ELR (cell line): ENCODE measurements at places on chromosomes 16 and 17.

GRCh38 chr16:46911038-46911437 is 26.9 kb downstream of the GPT2 start:
- no peak for DNase-seq

DNA sequence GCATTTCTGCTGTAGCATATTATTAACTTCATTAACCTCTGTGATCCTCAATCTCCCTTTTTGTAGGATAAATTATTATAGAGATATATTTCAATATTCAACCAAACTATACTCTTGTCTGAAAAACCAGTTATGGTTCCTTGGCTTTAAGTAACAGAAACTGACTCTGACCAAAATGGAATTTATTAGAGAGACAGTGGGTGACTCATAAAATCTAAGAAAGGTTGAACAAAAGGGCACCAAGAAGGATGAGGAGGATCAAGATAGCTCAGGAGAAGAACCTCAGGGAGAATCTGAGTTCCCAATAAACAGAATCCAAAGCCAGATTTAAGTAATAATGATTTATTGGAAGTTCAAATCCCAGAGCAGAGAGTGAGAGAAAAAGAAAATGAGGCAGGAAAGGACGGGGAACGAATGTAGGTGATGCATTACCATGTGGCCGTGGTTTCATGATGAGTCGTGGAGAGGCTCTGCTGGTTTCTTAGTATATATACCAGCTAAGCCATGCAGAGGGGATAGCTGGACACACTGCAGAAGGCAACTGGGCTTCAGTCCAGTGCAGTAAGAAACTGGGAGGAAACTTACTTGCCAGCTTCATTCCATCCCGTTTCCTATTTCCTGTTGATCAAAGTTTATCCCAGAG is 151.5 kb upstream of the GOT2 start:
- no peak for DNase-seq

DNA sequence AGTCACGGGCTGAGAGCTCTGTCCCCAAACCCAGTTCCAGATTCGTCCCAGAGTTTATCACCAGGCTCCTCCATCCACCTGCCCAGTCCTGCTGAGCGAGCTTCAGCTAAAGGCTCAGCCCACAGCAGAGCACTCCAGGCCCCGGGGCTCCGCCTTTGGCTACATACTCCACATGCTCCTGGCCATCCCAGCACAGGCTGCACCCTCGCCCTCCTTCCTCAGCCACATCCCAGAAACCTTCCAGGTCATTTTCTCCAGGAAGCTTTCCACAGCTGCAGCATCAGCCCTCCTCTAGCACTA is 4.7 kb upstream of the CD2BP2 start:
- DNase-seq, result no peak

- no peak for DNase-seq
These were observed 66.8 kb downstream of the MARCHF10 start for GRCh38 chr17:62741290-62741689.

- DNase-seq, result no peak
These were observed 191.4 kb downstream of the ZNF423 start for GRCh38 chr16:49664221-49665215.

GRCh38 chr17:22374741-22375140 is 682.4 kb downstream of the KCNJ18 start:
- DNase-seq, result no peak

- no peak for DNase-seq
These were observed 126.4 kb downstream of the SALL1 start for GRCh38 chr16:51024703-51025102.

GRCh38 chr16:90012991-90013745 is 6.1 kb downstream of the DBNDD1 start:
- no peak for DNase-seq

DNA sequence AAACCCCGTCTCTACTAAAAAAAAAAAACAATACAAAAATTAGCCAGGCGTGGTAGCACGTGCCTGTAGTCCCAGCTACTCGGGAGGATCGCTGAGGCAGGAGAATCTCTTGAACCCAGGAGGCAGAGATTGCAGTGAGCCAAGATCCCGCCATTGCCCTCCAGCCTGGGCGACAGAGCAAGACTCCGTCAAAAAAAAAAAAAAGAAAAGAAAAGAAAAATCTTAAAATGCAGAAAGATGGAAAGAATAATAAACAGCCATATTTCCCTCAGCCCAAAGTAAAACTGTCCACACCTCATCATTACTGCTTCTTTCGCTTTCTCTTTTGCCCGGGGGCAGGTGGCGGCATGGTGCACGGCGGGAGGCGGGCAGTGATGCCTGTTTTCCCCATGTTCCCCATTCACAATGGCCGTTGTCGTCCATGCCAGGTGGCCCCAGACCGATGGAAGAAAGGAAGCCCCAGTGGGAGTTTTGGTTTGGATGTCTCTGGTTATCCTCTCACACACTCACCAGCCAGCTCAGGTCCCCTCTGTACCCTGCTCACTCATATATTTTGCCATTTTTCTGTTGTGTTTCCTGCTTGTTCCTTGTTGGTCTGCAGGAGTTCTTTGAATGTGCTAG is 37.0 kb upstream of the PEMT start:
- peak; percentile 12 for DNase-seq

DNA sequence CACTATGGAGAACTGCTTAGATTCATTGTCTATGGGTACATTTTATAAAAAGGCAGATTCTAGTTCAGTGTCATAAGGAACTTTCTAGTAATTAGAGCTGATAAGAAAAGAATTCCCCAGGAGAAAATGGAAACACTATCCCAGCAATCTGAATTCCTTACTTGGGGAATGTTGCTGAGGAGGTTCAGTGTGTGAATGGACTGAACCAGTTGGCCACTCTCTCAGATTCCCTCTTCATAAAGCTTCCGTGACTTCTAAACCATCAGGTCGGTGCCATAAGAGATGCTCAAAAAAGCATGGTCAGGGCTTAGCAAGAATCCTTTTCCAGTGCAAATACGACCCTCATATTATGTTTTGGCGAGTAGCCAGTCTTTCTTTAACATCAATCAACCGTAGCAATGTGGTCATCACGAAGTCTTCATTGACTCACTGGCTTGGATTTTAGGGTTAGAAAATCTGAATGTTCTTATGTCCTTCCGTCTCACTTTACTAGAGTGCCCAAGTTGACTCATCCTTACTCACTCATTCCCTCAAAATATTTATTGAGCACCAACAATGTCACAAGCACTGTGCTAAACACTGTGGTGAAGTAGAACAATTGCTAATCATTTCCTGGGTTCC is 102.7 kb upstream of the HLF start:
- DNase-seq, result peak; percentile 99

DNA sequence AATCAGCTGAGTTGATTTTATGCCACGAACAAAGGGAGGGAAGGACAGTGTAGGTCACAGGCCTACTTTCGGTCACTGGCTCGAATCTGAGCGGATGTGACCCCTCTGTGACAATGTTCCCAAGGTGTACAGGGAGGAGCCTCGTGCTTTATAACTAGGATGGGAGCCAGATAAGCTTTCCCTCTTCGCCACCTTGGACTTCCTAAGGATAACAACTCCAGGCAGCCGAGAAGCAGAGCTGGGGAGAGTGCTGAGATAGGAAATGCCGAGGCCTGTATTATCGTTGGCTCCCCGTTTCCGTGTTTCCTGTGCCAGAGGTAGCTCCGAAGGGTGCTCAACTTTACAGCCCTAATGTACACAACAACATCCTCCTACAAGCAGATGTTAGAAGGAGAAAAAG is 217.8 kb upstream of the IRX3 start:
- no peak for DNase-seq

- DNase-seq, result no peak
These were observed 31.6 kb downstream of the NTN1 start for GRCh38 chr17:9052921-9053320.

GRCh38 chr17:77449908-77450741 is 309.4 kb downstream of the SEC14L1 start:
- DNase-seq, result peak; percentile 80

- peak; percentile 73 for DNase-seq
These were observed 3.6 kb downstream of the CBX8 start for GRCh38 chr17:79792984-79793923.

DNA sequence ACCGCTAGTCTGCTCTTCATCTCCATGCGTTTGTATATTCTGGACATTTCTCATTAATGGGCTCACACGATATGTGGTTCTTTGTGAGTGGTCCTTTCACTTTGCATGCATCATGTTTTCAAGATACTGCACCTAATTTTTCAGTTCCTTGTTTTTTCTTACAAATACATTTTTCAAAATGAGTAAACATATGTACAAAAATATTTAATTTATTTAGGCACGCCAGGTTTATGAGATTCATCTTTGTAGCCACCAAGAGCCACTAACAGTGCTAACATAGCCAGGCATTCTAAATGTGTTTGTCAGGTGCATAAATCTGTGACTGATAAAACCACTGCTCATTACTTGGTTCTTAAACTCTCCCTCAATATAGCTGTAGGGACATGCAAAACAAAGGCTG is 375.3 kb downstream of the WWOX start:
- DNase-seq, result no peak

DNA sequence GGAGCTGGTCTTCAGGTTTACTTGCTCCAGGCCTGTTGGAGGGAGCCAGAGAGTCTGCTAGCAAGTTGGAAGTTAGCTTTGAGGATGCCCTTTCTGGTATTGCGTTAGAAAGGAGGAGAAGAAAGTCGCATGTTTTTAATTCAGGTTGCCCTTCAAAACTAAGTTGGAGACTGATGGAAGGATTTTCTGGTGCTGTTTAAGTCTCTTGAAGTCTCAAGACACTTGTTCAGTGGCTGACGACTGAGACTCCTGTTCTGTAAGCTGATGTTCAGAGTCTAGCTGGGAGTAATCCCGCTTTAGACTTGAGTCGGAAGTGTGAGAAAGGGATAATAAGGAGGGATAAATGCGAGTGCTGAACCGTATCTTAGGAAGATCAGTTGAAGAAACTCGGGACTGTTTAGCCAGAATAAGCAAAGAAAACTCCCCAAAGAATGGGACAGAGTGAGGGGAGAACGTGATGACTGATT is 740 bp downstream of the AATF start:
- DNase-seq, result no peak

DNA sequence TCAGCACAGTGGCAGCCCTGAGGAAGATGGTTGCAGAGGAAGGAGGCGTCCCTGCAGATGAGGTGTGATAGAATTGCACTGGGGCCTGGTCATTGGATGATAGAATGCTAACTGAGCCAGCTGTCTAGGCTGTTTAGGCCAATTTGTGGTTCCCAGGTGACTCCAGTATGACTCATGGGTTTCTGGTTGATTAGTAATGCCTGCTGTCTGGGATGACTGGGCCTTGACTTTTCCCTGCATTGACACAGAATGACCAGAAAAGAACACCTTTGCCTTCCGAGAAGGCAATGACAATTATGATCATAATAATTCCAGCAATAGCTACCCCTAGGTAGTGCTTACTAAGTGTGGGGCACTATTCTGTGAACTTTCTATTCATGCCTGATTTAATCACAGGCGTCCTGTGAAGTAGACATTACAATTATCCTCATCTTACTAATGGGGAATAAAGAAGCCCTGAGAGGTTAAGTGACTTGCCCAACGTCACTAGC is 31.5 kb downstream of the USP43 start:
- DNase-seq, result peak; percentile 83

DNA sequence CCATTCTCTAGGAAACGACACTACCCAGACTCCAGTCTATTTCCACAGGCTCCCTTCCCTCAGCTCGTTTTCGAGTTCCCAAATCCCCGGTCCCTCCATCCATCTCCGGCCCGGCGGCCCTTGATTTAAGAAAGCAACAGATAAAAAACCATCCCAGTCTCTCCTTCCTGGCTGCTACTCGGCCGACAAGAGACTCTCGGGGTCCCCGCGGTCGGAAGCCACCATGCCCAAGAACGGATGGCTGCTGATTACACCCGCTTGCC is 182 bp downstream of the RPL26 start:
- no peak for DNase-seq

GRCh38 chr17:51814521-51814920 is 344.0 kb downstream of the CA10 start:
- DNase-seq, result no peak

GRCh38 chr17:3923466-3924190 is 7.4 kb upstream of the P2RX1 start:
- no peak for DNase-seq

- DNase-seq, result no peak
These were observed 18.7 kb downstream of the TMEM235 start for GRCh38 chr17:78249818-78250806.

GRCh38 chr16:87303431-87303930 is 13.7 kb downstream of the C16orf95 start:
- peak; percentile 34 for DNase-seq

DNA sequence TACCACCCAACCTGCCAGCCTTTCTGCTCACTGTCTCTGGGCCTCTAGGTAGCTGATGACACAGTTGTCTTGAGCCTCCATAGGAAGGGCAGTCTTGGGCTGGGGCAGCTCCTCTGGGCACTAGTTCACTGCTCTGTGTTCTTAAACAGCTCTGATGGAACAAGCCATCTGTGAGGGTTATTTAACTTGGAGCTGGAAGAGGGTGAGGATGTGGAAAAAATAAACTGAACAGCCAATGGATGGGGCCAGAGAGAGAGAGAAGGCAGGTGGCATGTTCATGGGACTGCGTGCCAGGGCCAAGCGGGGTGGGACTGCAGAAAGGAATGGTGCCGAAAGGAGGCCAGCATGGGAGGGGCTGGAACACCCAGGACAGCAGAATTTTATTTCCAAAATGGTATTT is 52.6 kb downstream of the HIC1 start:
- no peak for DNase-seq

- peak; percentile 27 for DNase-seq
These were observed 997 bp upstream of the CDH11 start for GRCh38 chr16:65122724-65123395.

- DNase-seq, result no peak
These were observed 59.1 kb downstream of the SSH2 start for GRCh38 chr17:29870836-29871465.

DNA sequence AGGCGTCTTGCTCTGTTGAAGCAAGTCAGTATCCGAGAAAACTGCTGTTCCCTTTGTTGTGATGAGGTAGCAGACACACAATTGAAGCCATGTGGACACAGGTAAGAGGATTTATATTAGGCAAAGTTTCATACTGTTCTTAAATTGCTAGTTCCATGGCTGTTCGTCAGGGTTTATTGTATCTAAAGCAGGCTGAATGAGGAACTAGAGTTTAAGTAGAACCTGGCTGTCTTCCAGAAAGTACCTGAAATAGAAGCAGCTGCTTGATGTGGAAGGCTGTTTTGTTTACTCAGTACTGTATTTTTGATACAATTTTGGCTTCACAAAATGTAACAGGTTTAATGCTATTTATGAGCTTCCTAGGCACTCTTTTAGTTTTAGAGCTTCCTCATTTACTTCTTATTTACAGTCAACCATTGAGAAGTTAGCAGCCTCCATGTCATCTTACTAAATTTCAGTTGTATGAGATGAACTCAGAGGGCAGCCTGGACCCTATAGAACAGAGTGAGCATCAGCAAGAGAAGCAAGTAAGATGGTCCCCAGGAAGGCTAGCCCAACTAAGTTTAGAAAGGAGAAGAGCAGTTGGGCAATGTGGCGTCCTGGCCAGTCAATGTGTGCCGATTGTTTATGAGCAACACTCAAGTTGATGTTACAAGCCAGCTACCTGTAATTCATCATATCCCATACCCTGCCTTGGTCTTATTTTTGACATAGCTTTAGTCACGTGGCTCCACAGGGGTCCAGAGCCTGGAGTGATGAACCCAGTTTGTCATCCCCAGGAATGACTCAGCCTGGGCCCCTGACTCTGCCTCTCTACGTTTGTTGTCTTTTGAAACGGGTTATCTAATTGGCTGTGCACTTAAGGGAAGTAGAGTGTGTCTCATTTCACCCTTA is 9.7 kb upstream of the ARL2BP start:
- peak; percentile 95 for DNase-seq

GRCh38 chr17:44268709-44269534 is 987 bp upstream of the SLC4A1 start:
- DNase-seq, result no peak
